Glomerular endothelial cell (primary cell): ENCODE measurements at places on chromosomes 3 and 15.

- no peak for DNase-seq
Measured at GRCh38 chr3:134239538-134239937, 11.1 kb downstream of the RYK start.

DNA sequence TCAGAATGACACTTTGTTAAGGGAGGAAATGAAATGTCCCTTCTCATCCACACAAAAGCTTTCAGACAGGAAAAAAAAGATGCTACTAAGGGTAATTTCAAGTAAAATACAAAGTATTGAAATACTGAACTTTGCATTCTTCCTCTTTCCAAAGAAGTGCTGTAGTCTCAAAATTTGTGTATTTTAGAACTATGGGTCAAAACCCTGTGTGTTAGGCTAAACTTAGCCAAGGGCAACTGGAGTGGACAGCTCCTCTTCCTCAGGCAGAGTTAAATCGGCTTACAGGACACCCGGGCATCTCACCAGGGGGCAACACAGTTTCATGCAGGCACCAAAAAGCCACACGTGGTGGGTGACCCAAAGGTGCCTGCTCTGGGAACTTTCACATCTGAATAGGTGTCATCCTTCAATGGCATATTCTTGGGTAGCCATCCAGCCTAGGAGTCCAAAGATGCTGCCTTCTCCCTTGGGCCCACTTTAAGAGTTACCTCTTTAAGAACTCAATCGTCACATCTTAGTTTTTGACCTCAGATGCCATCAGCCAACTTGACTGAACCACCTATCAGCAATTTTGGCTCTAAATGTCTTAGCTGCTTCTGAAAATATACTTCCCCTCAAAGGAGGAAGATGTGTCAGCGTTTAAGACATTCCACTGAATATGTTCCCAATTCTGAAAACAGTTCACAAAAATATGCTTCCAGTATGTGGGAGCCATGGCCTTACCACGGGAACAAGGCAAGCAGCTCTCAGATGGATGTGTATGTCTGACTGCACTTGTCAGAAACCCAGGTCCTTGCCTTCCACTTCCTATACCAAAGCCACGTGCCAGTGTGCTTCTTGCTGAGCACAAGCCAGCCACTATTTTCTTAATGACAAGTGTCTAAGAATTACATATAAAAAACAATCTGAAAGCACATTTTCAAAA lies 32.2 kb upstream of the MUC13 start:
- DNase-seq, result no peak

GRCh38 chr3:13042715-13043271 lies 30.4 kb downstream of the IQSEC1 start:
- no peak for DNase-seq

DNA sequence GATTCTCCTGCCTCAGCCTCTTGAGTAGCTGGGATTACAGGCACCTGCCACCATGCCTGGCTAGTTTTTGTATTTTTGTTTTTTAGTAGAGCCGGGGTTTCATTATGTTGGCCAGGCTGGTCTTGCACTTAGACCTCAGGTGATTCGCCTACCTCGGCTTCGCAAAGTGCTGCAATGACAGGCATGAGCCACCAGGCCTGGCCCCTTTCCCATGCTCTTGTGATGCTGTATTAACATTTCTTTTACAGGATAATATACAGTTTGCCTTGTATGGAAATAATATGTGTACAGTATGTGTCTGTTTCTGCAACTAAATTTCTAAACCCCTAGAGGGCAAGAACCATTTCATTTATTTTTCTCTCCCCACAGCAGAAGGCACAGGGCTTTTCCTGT lies 37.8 kb downstream of the SCG5 start:
- no peak for DNase-seq

- DNase-seq, result no peak
Measured at GRCh38 chr15:78915341-78916087, 29.3 kb downstream of the CTSH start.

- peak; percentile 14 for DNase-seq
Measured at GRCh38 chr3:179898024-179898423, 138.7 kb downstream of the PEX5L start.

DNA sequence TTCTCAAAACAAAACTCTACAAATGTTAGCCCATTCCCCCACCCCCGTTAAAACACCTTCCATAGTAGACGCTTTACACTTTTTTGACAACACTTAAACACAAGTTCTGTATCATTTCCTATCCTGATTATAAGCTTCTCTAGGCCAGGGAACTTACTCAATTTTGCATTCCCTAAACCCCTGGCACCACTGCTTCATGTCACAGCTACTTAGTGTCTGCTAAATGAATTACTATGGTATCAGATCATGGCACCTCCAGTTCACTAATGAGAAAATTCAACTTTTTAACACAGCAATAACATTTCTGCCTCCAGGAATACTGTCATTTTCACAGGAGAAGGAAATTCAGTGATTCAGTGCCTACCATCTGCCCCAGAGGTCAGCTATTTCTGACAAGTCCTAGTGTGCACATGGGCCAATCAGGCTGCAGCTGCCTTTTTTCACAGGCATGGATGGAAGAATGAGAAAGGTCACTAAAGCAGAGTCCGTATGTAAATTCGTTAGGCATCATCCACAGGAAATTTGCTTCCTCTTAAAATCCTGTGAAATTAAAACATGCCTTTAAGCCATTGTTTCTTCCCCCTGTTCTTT lies 18.5 kb downstream of the SFMBT1 start:
- DNase-seq, result no peak

DNA sequence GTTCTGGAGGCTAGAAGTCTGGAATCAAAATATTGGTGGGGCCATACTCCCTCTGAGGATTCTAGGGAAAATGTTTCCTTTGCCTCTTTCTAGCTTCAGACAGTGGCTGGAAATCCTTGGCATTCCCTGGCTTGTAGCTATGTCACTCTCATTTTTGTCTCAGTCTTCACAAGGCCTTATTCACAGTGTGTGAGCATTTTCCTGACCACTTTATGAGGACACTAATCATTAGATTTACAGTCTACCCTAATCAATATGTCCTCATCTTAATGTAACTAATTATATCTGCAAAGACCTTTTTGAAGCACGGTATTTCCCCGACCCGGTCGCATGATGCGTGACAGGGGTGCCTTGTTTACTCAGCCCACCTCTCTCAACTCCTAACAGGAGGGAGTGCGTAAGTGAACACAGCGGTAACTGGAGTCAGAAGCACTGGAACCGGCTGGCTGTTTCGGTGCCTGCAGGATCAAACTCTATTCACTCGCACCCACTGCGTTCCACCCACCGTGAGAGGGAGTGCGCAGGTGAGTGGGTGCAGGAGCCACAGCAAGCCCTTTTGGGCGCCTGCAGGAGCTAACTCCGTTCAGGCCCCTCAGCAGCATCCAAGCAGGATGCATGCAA lies 155.0 kb downstream of the EPHA3 start:
- no peak for DNase-seq

GRCh38 chr3:143536817-143537535 lies 311.3 kb downstream of the SLC9A9 start:
- DNase-seq, result no peak

DNA sequence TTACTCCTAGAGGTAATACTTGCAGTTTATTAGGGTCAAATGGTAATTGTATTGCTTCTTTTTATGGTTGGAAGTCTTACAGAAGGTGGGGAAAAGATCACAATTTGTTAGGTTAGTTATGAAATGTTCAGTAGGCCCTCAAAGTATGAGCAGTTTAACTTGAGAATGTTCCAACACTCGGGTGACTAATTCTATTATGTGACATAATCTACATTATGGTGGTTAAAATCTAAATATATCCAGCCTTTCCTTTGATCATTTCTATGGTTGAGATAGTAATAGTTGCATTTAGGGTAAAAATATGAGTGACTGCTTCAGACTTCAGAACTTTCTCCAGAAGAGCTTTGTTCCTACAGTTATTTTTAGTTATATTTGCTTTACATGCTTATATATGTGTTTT lies 19.6 kb upstream of the FBXO22 start:
- DNase-seq, result no peak

DNA sequence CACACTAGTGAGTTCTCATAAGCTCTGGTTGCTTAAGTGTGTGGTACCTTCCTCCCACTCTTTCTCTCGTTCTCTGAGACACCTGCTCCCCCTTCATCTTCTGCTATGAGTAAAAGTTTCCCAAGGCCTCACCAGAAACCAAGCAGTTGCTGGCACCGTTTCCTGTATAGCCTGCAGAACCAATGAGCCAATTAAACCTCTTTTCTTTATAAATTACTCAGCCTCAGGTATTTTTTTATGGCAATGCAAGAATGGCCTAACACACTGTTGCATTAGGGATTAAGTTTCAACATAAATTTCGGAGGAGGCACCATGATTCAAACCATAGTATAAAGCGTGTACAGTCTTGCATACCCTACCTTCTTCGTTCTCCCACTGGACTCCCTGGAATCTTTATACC lies 252.3 kb upstream of the CHRM5 start:
- no peak for DNase-seq

GRCh38 chr3:116078561-116078960 lies 366.7 kb downstream of the LSAMP start:
- no peak for DNase-seq

GRCh38 chr3:29334706-29335105 lies 53.8 kb downstream of the RBMS3 start:
- DNase-seq, result no peak

GRCh38 chr3:171851660-171852058 lies 8.5 kb downstream of the TMEM212 start:
- DNase-seq, result peak; percentile 98

GRCh38 chr3:123686251-123686650 lies 101.4 kb upstream of the HACD2 start:
- DNase-seq, result no peak

GRCh38 chr3:122307976-122308375 lies 17.1 kb upstream of the CSTA start:
- DNase-seq, result no peak

- no peak for DNase-seq
Measured at GRCh38 chr3:197024881-197025735, 4.5 kb downstream of the MELTF start.

DNA sequence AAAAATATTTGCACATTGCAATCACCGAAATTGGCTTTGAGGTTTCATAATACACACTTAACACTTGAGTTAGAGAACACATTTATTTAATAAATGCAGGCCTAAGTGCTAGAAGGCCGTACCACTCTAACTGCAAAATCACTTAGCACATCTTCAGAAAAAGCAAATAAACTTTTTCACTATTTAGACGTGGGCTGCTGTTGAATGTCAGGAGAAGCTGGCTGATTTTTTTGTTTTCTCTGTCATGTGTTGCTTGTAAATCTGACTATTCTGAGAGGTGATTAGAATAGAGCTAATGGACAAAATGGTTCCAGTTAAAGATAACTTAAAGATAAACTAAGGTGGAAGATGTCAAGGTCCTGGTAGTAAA lies 265.1 kb downstream of the FOXP1 start:
- DNase-seq, result no peak

DNA sequence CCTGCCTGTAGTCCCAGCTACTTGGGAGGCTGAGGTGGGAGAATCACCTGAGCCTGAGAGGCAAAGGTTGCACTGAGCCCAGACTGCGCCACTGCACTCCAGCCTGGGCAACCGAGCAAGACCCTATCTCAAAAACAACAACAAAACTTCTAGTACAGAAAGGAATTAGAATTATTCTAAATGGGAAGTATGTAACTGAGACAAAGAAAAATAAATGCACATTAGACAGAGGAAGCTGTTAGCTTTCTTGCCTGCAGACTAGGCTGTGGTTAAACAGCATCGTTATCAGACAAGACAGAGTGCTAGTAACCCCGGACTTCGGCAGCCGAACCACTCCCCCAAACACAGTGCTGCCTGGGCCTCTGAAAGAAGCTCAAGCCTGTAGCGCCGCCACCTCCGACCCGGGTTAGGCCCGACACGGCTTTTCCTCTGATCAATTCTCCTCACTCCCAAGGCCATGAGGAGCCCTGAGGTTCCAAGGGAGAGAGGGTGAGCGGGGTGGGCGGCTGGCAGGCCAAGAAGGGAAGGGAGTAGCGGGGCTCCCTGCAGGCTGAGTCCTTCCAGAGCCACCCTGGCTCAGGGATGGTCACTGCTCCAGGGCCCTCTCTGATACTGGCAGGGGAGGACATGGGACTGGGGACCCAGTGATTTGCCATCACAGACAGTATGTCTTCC lies 44.8 kb upstream of the MUC4 start:
- no peak for DNase-seq

DNA sequence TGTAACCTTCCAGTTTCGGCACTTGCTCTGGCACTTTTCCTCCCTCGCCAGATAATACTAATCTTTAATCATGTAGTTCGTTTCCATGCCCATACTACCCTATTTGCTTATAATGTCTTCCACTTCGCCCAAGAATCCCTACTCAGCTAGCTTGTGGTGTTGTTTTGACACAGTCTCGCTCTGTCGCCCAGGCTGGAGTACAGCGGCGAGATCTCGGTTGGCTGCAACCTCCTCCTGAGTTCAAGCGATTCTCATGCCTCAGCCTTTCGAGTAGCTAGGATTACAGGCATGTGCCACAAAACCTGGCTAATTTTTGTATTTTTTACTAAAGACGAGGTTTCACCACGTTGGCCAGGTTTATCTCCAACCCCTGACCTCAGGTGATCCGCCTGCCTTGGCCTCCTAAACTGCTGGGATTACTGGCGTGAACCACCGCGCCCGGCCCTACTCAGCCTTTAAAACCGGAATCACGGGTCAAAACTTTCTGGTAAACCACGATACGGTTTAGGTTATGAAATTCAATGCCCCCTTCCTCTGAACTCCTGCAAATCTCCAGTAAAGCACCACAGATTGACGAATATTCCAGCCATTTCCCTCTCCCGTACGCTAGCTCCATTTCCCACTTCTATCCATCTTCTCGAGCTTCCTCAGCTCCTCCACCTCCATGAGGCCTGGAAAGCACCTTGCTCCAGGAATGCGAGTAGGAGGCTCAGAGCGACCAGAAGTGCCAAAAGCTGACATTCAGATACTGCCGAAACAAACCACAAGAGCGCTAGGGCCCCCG lies 878 bp upstream of the RAD51 start:
- DNase-seq, result no peak

GRCh38 chr3:182469086-182469485 lies 324.2 kb upstream of the ATP11B start:
- DNase-seq, result no peak

GRCh38 chr15:98043160-98044014 lies 82.9 kb downstream of the ARRDC4 start:
- DNase-seq, result no peak
